ENCODE measurements at places on chromosomes 13 and 19.

DNA sequence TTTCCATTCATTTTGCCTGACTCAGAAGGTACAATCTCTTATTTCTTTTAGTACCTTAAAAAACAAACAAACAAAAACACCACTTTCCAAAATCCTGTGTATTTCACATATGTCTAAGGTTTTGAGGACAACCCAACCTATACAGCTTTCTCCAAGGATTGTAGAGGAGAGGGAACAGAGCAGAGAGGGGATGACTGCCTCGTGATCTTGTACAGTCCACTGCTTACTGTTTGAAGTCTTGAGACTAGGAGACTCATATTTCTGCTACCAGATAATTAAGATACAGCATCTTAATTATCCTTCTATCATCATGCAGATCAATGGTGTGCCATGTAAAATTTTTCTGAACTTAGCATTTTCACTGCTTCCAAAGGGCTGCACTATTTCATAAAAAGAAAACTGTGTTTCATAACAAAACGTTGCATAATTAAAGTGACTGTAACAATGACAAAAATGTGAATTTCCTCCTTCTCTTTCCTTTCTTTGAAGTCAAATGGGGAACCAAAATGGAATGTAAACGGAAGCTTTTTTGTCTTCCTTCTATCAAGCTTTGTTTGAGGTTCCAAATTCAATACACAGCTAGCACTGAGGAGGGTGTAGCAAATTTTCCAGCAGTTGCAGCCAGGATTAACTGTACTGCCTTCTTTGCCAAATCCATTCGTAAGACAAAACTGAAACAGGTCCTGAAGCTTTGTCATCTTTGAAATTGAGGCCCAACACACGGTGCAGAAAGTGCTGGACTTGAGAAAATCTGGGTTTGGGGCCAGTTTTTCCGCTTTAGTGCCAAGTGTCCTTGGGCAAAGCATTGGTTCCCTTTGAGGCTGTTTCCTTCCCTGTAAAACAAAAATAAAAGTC is 34.9 kb upstream of the RCBTB2 start:
- no peak for DNase-seq

GRCh38 chr19:19900139-19900728 is 512 bp upstream of the ZNF93 start:
- no peak for DNase-seq

DNA sequence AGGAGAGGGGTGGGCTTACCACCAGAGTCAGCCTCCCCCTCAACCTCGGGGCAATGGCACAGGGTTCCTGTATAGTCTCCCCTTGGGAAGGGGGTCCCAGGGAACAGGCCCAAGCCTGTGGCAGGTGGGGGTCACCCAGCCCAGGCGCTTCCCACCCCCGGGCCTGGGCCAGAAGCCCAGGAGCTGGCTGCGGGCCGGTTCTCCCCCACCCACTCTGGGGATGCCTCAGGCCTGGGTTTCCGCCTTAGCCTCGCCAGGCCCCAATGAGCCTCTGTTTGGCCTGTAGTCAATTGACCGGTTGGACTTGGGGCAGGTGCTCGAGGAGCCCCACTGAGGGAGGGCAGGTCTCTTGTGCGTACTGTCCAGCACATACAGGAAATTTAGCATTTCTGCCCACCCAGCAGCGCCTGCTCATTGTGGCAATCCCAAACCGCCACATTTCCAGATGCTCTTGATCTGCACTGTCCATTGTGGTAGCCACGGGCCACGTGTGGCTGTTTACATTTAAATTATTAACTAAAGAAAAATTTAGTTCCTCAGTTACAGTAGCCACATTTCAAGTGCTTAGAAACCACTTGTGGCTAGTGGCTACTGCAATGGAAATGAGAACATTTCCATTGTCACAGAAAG is 9.9 kb downstream of the LYL1 start:
- DNase-seq = no peak

GRCh38 chr13:52848455-52849195 is at the start of gene PCDH8:
Gene PCDH8 (minus strand): TSS chr13:52848640. CDS start chr13:52848436, 204 bp downstream.
- no peak for DNase-seq

DNA sequence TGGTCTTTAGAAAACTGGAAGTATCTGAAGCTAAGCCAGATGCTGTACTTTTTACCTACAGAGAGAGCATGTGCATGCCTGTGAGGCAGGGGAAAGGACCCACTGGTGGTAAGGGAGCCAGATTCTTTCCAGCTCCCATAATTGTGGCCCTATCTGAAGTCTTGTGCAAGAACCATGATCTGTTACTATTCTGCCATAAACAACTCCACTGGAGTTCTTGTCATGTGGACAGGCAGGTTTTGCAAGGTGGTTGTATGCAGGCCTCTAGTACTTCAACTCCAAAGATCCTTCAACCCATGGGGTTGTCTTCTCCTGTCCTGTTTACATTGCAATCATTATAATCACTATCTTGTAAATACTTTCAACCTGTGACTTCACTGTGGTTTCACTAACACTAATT is 14.1 kb downstream of the PROSER1 start:
- DNase-seq = no peak

DNA sequence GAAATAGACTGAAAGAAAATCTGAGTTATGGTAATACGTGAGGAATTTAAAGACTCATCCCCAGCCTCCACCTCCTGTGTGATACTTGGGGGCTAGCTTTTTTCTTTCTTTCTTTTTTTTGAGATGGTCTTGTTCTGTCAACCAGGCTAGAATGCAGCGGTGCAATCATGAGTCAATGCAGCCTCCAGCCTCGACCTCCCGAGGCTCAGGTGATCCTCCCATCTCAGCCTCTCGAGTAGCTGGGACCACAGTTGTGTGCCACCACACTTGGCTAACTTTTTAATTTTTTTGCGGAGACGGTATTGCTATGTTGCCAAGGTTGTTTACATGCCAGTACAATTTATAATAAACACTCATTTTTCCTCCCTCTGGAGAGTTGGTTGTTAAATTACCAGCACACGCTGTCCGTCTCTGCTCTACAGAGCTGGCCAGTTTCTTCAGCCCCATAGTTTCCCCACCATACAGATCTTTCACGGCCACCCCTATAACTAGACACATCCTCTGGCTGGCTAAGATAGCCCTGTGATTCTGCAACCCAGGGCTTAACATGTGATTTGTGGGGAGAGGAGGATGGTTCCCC is 4.8 kb downstream of the TNFSF9 start:
- DNase-seq = no peak

DNA sequence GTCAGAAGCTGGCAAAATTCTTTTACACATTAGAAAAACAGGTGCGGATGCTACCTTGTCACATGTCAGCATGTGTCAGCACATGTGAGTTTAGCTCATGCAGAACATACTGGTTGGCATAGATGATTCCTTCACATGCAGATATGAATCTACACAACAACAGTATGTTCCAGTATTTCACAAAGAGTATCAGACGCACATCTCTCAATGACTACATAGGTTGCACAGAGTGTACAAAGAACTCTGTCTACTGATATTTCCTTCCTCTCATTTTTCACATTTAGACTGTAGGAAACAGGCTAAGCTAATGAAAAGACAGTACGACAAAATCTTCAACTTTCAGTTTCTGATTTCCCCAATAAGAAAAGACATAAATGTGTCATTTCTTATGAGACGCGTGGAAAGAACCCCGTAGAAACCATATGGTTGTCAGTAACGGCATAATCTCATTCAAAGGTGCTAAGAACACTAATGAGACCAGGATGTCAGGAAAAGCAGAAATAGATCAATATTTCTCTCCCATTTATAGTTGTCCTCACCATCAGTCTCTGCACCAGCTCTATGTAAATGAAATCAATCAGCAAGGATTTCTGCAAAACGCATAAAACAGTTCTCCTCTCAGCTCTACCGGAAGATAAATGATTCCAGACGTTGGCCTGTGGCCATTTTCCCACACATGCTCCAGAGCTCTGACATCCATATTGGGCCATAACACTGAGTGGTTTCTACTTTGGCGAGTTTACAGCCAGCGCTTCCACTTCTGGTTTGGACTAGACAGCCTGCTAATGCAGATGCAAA is 81.2 kb downstream of the STARD13 start:
- DNase-seq = no peak

- no peak for DNase-seq
These were observed 7.2 kb downstream of the GARRE1 start for GRCh38 chr19:34261334-34262109.

- DNase-seq = no peak
These were observed 58.4 kb downstream of the RASA3 start for GRCh38 chr13:114073881-114074612.

DNA sequence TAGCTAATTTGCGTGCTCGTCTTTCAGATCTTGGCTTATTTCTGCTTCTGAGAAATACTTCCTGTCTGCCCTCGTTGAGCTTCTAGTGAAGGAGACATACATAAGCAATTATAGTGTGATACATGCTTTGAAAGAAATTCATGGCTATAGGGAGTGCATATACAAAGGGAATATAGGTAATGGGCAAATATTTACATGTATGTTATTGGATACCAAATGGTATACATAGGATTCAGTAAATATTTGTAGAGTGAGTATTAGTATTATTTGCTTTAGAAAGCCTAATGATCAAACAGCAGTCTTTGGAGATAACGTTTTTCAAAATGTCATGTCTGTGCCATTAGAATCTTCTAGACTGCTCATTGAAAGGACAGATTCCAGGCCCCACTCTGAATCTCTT is 5.2 kb downstream of the BRCA2 start:
- no peak for DNase-seq

Measured in GM12892 (cell line).